ENCODE measurements at places on chromosomes 2 and 18.

DNA sequence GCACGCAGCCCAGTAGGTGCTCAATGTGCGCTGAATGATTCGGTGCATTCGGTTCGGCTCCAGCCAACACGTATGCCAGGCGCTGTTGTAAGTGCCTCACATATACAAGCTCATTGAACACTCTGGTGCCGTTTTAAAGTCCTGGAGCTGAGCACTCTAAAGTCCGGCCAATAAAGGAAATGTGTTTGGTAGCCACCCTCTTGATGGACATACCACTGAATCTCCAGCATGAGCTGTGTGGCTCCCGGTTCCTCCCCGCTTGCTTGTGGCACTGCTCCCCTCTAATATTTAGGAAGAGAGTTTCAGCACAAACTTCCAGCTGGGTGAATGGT is 112.1 kb downstream of the MCFD2 start:
- DNase-seq, result no peak

DNA sequence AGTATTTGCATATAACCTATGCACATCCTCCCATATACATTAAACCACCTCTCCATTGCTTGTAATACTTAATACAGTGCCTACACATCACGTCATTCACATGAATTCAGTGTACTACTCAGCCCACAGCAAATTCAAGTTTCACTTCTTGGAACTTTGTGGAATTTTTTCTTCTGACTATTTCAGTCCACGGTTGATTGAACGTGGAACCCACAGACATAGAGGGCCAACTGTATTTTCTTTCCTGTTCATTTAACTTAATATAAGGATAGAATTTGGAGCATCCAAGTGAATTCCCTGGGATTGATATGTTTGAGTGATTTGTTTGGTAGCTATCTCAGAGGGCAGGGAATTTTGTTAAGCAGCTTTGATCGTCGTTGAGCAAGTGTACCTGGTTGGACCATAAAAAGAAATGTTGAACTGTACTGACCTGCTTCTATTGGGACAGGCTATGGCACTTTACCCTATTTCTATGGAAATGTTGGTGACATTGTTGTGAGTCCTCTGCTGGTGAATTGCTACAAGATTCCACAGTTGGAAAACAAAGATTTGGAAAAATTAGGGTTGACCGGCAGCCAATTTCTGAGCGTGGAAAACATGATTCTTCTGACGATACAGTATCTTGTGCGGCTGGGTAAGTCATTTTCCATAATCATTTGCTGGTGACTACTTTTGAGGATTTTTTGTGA is 156.6 kb downstream of the ESCO1 start:
- no peak for DNase-seq

GRCh38 chr2:129922571-129923264 is 56.7 kb upstream of the RAB6C start:
- DNase-seq, result no peak

- no peak for DNase-seq
These were observed 192.8 kb downstream of the ZNF407 start for GRCh38 chr18:74790451-74790850.

- DNase-seq, result no peak
These were observed 52.2 kb downstream of the INPP5D start for GRCh38 chr2:233112329-233112728.

DNA sequence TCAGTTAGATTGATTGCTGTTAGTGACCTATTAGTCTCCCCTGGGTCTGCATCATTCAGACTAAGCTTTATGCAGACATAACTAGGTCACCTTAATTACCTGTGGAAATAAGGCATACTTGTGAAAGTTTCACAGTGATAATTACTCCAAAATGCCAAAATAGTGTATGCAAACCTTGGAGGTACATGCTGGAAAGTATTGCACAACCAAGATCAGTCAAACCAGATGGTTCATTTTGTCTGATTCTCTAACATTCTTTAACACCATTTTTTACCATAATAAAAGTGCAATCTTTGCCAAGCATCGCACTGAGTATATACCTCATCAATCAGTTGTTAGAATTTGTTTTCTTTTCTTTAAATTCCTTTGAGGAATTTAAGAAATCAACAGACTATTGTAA is 186.3 kb upstream of the TMEFF2 start:
- DNase-seq, result no peak

DNA sequence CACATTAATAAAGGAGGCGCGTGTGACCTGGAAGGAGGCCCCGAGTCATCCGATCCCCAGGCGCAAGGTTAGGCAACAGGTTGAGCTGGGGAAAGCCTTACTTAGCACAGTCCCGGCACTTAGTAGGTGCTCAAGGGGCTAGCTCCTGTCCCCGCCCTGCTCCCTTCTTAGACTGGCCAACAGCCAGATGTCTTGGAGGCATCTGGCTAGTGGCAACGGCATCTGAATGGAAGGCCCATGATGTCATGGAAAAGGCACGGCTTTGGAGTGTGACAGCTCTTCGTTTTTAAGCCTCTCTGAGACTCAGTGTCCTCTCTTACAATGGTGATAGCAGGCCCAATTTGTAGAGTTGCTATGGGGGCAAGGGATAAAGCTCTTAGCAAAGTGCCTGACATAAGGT is 258.3 kb downstream of the CYRIA start:
- DNase-seq, result no peak

DNA sequence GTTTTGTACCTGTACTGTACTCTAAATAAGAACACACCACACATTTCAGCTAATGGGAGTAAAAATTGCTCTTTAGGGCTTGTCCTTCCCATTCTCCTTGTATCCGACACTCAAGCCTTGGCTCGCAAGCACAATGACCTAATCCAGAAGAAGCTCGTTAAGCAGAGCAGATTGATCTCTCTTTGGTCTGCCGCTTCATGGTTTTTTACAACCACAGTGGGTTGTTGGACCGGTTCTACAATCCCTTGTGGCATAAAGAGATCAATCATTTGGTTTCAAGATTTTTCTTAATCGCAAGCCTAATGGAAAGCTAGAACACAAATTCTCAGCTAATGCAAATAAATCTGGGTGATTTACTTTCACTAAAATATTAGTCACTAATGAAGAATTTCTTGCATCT is 662.1 kb downstream of the LRP1B start:
- no peak for DNase-seq

DNA sequence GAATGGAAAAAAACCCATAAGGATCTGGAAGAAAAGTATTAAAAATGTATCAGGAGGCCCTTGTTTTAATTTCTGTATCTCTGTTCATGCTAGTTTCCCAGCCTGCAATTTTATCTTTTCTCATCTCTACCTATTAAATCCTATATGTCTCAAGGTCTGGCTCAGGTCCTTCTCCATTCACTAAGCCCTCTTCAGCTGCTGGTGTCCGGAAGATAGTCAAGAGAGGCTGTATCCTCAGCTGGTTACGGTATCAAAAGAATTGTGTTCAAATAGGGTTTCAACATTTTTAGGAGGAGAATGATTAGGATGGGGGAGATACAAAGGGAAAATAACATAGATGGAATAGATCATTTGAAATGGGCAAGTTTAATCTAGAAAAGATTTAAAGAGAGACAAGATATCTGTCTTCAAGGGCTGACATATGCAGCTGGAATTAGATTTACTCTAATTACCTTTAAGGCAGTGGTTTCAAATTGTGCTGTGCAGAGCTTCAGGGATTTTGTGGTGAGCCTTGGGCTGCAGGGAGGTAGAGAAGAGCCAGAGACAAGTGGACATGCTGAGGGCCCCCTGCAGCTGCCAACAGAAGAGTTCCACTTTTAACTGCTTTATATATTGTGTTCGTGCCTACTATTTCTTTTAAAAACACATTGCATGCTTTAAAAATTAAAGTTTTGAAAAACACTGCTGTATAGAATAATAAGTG is 24.1 kb downstream of the GREB1L start:
- no peak for DNase-seq

GRCh38 chr2:136468799-136469369 is 296.5 kb upstream of the THSD7B start:
- DNase-seq, result no peak

- no peak for DNase-seq
These were observed 28.5 kb downstream of the MBP start for GRCh38 chr18:77103991-77104531.

DNA sequence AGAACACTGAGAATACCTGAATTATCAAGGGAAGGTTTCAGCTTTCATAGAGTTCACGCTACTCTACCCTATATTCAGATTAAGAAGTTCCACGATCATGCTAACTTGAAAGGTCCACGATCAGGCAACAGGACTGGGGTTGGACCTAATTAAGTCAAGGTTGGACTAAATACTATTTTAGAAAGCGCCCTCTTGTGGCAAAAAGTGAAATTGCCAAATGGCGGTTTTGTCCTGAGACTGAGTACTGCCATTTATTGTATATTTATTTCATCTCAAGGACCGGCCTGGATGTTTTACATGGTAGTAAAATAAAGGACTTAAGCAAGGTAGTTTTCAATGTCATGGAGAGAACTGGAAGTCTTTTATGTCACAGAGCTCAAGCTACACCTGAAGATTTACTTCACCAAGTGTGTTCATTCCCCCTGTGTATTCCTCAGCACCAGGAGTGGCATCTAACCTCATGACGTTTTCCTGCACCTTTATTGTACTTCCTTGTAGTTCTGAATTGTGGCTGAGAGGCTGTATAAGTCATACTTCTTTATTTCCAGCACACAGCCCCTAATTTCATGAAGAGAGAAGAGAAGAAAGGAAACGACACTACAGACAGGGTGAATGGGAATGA is 56.8 kb downstream of the SRD5A2 start:
- DNase-seq, result no peak

GRCh38 chr2:25699216-25699615 is 25.8 kb upstream of the DTNB start:
- no peak for DNase-seq

- no peak for DNase-seq
These were observed 55.2 kb downstream of the METTL4 start for GRCh38 chr18:2515908-2516625.

- no peak for DNase-seq
These were observed 56.5 kb downstream of the SLC4A5 start for GRCh38 chr2:74286725-74287124.

DNA sequence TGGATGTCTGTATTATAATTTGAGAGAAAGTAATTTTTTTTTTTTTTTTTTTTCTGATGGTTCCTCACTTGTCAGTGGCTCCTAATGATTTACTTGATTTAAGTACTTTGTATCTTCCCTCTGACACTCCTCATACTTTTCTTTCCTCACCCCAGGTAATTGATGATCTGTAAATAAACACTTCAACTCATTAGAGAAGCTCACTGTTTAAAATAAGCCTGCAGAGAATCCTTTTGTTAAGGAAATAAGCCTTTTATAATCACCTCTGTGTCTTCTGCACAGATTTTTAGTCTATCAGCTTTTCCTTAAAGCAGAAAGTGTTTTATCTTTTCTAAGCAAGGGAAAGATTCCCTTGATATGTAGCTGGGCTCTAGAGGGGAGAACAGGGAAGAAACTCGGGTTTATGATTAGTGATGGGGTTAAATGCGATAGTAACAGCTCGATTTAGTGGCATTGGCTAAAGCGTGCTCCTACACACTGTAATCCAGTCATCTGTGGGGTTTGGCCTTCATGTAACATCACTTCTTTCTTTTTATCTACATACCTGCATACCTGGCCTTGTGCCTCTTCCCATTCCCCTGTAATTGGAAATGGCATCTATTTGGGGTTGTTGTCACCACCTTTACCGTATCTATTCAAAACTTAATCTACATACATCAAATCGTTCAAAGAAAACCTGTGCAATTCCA is 60.1 kb upstream of the LRRTM1 start:
- no peak for DNase-seq
